Calu3 (cell line): ENCODE measurements at places on chromosomes 12 and 14. TPM values are rescaled to one million over a fixed set of nuclear protein-coding genes. Genes with fewer than 3 reads are reported as not detected.

Gene SCN8A
- 5.4 and 7.2 TPM in 2 replicates for total RNA-seq

Gene KIF5A
- 0.10 TPM in 1 of 2 replicates, not detected in the other for total RNA-seq

Gene ZNF740
- total RNA-seq, result 30.3 and 32.7 TPM in 2 replicates

Gene P2RX2
- total RNA-seq, result not detected in 2 replicates

Gene LTBR
- total RNA-seq, result 165 and 167 TPM in 2 replicates

Gene YY1
- 99.0 and 100.0 TPM in 2 replicates for total RNA-seq

Gene TESPA1
- not detected in 2 replicates for total RNA-seq

Gene DLGAP5
- total RNA-seq, result 48.7 and 54.3 TPM in 2 replicates

Gene SLC6A13
- total RNA-seq, result 3.5 and 4.8 TPM in 2 replicates

DNA sequence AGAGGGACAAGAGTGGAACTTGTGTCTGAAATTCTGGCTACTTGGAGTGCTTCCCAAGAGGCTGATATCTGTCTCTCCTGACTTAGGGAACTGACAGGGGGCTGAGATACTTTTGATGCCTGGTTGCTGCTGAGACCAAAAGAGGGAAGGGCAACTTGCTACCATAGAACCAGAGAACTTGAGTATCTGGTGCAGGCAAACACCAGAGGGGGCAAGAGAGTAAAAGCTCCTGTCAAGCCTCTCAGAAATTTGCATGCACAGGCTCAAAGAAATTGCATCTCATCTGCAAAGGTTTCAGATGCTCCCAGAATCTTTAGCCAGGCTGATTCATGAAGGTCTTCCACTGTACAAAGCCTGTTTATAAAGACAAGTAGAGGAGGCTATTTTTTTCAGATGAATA lies 391.3 kb upstream of the FOXG1 start:
- DNase-seq, result peak; percentile 66
- no peaks in the 10 kb centered on the region for H3K27me3 ChIP-seq
- H3K27ac ChIP-seq, result no peak overlapping the region

DNA sequence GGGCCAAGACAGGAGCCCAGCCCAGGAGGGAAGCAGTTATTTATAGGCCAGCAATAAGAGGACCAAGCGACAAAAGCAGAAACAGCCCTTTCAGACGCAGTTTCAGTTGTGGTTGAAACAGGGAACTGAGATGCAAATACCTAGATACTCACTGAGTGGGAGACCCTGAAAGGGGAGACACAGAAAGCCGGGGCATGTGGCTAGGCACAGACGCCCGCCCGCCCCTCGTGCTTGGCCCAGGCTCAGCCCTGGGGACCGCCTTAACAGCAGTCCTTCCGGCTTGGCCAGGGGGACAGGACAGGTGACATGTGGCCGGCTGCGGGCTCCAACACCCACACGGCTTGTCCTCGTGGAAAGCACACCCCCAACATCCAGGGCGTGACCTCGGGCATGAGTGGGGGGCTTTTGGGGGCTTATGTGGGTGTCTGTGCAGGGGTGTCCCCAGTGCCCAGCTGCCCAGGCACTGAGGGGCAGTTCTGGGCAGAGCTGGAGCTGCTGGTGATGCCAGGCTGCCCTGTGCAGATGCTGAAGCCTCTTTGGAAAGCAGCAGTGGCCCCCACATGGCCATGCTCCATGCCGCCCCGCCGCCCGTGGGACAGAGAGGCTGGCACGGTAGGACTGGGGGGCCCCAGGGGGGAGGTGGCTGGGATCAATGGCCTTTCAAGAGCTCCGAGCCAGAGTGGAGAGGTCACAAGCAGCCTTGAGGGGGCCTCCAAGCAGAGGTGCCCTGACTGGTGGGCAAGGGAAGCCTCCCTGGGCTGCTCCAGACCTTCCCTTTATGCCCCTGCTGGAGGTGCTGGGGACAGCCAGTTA lies 2.1 kb downstream of the PLD4 start:
- H3K4me1 ChIP-seq, result no peaks in the 10 kb centered on the region
- no peak overlapping the region for H3K4me3 ChIP-seq
- H3K27ac ChIP-seq, result no peak overlapping the region
- H3K27me3 ChIP-seq, result no peaks in the 10 kb centered on the region
- DNase-seq, result no peak

GRCh38 chr12:72017054-72017651 lies 78.5 kb downstream of the TPH2 start:
- no peaks in the 10 kb centered on the region for H3K27me3 ChIP-seq
- no peak overlapping the region for H3K4me3 ChIP-seq
- peaks cover 2% of the 10 kb centered on the region for H3K4me1 ChIP-seq

DNA sequence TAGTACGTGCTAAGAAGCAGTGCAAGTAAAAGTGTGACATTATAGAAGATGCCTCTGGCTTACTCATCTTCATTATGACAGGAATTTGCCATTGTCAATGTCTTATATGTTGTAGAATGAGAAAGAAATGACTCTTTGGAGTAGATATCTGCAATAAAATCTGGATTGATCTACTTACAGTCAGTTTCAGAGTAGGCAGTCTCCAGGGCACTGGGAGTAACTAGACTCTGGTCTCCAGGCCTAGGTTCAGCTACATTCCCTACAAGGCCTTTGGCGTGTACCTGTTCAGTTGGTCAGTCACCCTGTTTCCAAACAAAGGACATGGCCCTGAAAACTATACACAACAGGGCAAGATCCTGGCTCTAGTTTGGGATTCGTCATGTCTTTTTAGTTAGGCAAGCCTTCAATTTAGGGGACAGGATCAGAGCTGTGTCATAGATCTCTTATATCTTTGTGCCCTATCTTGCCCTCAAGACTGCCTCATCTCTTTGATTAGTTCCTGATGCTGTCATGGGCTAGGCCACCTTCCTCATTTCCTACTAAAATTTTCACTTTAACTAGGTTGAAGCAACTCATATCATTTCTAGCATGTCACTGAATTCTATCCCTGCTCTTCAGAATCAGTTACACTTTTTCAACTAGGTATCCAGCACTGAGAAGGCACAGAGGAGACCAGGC lies 410.0 kb downstream of the RAD51B start:
- H3K4me3 ChIP-seq, result no peak overlapping the region
- H3K4me1 ChIP-seq, result no peaks in the 10 kb centered on the region
- H3K27me3 ChIP-seq, result no peaks in the 10 kb centered on the region

DNA sequence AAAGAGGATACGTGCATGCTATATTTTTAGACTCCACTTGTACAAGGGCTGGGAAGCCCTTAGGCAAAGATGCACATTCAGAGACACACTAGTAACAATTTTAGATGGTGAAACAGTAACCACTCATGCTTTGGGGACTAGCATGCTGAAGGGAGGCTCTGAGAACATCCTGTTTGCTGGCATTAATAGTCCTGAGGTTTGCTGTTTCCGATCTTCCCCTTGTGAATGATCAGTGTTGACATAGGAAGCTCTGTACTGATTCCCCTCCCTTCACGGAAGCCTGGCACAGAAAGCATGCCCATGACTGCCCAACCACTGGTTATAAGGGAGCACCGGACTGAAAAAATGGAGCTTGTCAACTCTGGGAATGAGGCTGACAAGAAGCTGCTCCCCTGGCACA lies 164.6 kb downstream of the GCH1 start:
- no peak overlapping the region for H3K4me3 ChIP-seq
- DNase-seq, result no peak
- no peaks in the 10 kb centered on the region for H3K4me1 ChIP-seq
- no peak overlapping the region for H3K27ac ChIP-seq

DNA sequence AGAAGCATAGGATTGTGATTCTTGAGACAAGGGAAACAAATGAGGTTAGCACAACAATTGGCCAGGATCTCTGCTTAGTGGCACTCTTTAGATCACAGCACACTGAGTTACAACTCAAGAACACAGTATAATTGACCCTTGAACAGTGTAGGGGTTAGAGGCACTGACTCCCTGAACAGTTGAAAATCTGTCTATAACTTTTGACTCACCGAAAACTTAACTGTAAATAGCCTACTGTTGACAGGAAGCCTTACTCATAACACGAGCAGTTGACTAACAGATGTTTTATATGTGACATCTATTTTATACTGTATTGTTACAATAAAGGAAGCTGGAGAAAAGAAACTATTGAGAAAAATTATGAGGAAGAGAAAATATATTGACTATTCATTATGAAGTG lies 296.1 kb downstream of the RERGL start:
- H3K27me3 ChIP-seq, result no peaks in the 10 kb centered on the region
- no peak for DNase-seq

- H3K27ac ChIP-seq, result no peak overlapping the region
- DNase-seq, result no peak
- no peak overlapping the region for H3K4me3 ChIP-seq
Measured at GRCh38 chr12:95191060-95191696, 26.1 kb downstream of the FGD6 start.

GRCh38 chr14:85313560-85314207 lies 216.3 kb upstream of the FLRT2 start:
- no peaks in the 10 kb centered on the region for H3K36me3 ChIP-seq
- no peaks in the 10 kb centered on the region for H3K4me1 ChIP-seq
- DNase-seq, result no peak
- H3K4me3 ChIP-seq, result no peak overlapping the region
- no peak overlapping the region for H3K27ac ChIP-seq
- no peaks in the 10 kb centered on the region for H3K27me3 ChIP-seq

- peaks cover 40% of the 10 kb centered on the region for H3K36me3 ChIP-seq
- H3K4me3 ChIP-seq, result no peak overlapping the region
- DNase-seq, result no peak
- no peak overlapping the region for H3K27ac ChIP-seq
- H3K4me1 ChIP-seq, result peaks cover 15% of the 10 kb centered on the region
Measured at GRCh38 chr14:69154779-69155178, 1.9 kb upstream of the DCAF5 start.

DNA sequence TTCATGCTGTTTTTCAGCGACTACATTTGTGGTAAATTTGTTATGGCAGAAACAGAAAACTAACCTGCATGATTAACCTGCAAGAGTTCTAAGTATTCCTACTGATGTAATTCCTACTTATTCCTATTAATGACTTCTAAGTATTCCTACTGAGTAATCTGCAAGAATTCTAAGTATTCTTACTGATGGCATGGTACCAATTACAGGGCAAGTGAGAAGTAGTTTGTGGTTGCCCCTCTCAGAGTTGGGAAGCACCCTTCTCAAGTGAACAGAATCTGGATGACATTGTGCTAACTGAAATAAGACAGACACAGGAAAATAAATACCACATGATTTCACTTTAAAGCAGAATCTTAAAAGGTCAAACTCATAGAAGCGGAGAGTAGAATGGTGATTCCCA lies 100.9 kb upstream of the CPNE8 start:
- H3K27ac ChIP-seq, result no peak overlapping the region
- no peaks in the 10 kb centered on the region for H3K4me1 ChIP-seq
- H3K27me3 ChIP-seq, result no peaks in the 10 kb centered on the region

- no peak overlapping the region for H3K27ac ChIP-seq
- no peak for DNase-seq
- H3K4me1 ChIP-seq, result peaks cover 13% of the 10 kb centered on the region
- H3K27me3 ChIP-seq, result peaks cover 48% of the 10 kb centered on the region
- H3K36me3 ChIP-seq, result no peaks in the 10 kb centered on the region
Measured at GRCh38 chr12:113044516-113044915, 12.0 kb upstream of the DTX1 start.

GRCh38 chr14:83561261-83561660 lies 1968.7 kb upstream of the FLRT2 start:
- H3K4me1 ChIP-seq, result no peaks in the 10 kb centered on the region
- H3K27me3 ChIP-seq, result no peaks in the 10 kb centered on the region
- H3K4me3 ChIP-seq, result no peak overlapping the region
- DNase-seq, result no peak

DNA sequence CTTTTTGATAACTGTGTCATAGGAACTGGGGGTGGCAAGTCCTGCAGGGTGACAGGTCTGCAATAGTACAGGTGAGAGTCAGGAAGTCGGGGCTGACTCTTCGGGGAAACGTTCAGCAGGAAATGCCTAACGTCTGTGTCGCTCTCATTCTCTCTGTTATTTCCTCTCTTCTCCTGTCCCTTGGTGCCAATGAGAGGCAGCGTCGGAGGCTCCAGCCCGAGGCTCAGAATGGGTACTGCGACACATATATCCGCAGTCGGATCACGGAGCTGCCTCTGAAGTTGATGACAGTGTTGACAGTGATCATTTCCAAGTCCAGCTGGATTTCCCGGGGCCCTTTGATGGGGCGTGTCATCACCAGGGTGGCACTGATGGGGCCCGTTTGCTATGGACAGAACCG lies 2.7 kb upstream of the TC2N start:
- H3K4me1 ChIP-seq, result peaks cover 41% of the 10 kb centered on the region
- H3K4me3 ChIP-seq, result peak overlapping the region; percentile 44
- H3K27ac ChIP-seq, result peak overlapping the region; percentile 84
- H3K36me3 ChIP-seq, result peaks cover 12% of the 10 kb centered on the region
- peak; percentile 42 for DNase-seq
